Stimulated activated CD8-positive, alpha-beta memory T cell treated with anti-CD3 and anti-CD28 coated beads, Interleukin-15, amount 100 ng/mL, for 24 hours (primary cell): ENCODE measurements at places on chromosomes 3 and 15.

DNA sequence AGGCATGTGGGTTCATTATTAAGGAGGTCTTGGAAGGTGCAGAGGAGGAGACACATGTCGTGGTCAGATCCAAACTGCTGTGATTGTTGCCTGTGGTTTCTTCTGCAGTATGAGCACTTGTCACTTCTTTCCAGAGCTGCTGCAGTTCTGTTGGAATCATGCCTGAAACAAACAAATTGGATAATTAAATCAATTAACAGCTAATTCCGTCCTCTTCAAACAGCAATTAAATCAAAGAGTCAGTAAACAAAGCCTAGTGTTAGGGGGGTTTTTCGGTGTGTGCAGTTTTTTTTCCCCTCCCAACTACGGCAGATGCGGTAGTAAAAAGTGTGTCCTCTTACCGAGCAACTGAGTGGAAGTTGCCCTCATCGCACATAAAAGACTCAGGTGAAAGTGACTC, 542.2 kb downstream of the FOXP1 start:
- no peak for DNase-seq

GRCh38 chr3:39605837-39606236, 138.4 kb downstream of the MOBP start:
- DNase-seq: no peak

GRCh38 chr15:37758412-37758811, 176.0 kb upstream of the TMCO5A start:
- no peak for DNase-seq

GRCh38 chr3:22835041-22835440, 368.1 kb upstream of the UBE2E2 start:
- DNase-seq: no peak

DNA sequence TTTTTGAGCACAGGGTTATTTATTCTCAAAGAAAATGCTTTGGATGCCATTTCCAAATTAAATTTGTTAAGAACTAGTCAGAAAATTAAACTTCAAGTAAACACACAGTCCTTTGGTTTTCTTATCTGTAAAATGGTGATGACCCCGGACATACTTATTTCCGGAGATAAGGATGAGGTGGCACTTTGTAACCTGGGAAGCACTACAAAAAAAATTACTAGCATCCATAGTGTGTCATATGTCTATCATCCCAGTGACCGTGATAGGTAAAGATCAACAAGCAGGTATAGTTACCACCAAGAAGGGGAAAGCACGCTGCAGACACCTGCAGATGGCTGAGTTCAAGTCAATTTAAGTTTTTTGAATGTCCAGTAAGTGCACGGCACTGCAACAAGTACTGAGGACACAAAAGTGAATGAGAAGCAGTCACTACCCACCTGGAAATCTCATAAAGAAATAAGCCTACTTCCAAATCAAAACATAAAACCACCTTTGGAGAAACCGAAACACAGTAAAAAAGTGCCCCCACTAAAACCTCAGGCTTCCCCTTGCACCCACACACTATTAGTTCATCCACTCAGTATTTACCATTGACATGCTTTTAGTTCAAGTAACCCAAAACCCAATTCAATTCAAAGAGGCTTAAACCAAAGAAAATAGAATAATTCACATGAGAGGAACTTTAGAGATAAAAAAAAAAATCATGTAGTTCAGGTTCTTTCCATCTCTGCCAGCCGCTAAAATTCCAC, 24.6 kb downstream of the SEMA5B start:
- DNase-seq: no peak

DNA sequence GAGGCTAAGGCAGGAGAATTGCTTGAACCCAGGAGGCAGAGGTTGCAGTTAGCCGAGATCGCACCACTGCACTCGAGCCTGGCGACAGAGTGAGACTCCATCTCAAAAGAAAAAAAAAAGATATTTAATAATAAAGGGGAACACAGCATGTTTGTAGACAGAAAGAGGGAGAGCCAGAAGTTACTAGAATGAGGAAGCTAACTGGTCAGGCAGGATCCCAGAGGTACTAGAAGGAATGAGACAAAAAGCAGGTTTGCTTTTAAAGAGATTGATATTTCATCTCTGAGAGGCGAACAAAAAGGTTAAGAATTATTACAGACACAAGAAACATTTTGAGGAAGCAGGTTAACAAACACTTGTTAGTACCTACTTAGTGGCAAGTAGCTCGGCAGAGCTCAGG, 9.2 kb downstream of the CD200R1 start:
- no peak for DNase-seq

GRCh38 chr3:174891524-174892203, 32.5 kb downstream of the NAALADL2 start:
- DNase-seq: no peak

- no peak for DNase-seq
Observed at GRCh38 chr15:98874773-98875172, 132.8 kb downstream of the PGPEP1L start.

- DNase-seq: no peak
Observed at GRCh38 chr15:100198442-100198841, 143.3 kb downstream of the ADAMTS17 start.

- peak; percentile 41 for DNase-seq
Observed at GRCh38 chr3:11060500-11061251, 68.1 kb downstream of the SLC6A1 start.

DNA sequence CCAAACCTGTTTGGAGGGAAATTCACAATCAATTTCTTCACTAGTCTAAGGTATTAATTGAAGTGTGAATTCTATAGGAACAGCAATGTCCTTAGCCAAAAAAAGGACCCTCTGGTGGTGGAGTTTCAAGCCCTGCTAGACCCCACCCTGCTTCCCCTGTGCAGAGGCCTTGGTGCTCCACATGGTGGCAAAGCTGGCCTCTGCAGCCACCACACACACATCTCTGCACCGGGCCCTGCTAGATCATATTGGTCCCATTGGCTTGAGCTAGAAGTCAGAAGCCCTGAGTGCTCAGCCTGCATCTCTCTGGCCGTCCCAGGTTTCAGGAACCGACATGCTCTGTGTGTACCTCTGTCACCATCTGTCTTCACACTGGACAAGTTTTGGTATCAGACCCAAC, 220.9 kb upstream of the TRIM42 start:
- DNase-seq: no peak

DNA sequence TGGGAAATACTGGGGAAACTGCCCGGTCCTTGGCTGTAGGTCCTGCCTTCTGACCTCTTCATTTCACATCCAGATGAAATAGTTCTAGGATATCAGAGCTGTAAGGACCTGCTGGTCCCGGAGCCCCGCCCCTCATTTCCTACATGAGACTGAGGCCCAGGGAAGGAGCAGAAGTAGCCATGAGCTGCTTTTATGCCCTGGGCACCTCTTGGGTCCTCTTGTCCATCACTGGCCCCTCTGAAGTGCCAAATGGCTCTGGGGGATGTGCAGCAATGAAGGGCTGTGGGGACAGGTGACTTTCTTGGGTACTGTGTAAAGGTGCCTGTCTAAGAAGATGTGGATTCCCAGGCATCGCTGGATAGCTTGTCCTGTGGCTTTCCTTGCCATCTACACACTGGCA, 40.3 kb upstream of the ESYT3 start:
- no peak for DNase-seq

- DNase-seq: no peak
Observed at GRCh38 chr3:148372206-148372875, 325.4 kb upstream of the AGTR1 start.

DNA sequence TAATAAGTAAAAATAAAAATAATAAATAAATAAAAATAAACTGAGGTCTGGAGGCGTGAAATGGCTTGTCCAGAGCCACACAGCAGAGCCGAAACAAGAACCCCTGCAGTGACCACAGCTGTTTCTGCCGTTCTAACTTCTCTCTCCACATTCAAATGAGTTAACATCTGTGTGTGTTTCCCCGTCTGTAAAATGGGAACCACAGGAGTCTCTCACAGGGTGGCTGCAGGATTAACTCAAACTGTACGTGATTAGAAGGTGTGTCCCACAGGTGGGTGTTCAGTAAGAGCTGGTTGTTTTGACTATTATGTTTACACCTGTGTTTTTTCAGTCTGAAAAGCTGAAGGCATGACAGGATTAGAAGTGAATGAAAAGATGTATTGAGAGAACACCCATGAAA, 27.0 kb upstream of the MUC4 start:
- no peak for DNase-seq
